ENCODE measurements at places on chromosomes 13 and 19.

GRCh38 chr19:14088634-14089411 lies 1.7 kb downstream of the SAMD1 start:
- no peak for DNase-seq

GRCh38 chr19:18298601-18299000 lies 17.2 kb upstream of the JUND start:
- DNase-seq: no peak

DNA sequence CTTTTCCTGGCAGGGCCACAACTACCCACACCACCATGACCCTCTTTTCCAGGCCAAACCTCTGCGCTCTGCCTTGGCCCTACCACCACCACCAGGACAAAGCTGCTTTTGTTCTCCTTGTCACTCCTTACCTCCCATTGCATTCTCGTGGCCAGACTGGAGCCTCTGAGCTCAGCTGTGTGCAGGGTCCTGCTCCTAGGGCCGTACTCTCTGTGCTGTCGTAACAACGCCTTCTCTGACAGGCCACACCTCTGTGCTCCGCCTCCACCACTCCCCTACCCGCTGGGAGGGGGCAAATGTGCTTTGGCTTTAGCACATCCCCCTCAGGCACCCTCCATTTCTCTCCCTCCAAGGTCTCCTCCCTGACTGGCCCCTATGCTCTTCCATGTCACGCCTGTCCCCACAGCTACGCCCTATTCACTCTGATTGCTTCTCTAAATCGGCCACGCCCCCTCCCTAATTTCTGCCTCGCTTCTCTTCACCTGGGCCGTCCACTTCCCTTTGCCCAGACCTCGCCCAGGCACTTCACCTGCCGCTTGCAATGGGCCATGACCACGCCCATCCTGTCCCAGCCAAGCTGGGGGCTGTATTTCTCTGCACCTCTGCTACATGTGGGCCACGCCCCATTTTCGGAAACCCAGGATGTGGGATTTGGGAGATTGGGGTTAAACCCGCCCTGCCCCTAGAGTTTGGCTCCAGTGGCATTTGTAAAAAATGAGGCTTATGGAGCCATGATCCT lies 472.3 kb downstream of the KLF12 start:
- DNase-seq: no peak

DNA sequence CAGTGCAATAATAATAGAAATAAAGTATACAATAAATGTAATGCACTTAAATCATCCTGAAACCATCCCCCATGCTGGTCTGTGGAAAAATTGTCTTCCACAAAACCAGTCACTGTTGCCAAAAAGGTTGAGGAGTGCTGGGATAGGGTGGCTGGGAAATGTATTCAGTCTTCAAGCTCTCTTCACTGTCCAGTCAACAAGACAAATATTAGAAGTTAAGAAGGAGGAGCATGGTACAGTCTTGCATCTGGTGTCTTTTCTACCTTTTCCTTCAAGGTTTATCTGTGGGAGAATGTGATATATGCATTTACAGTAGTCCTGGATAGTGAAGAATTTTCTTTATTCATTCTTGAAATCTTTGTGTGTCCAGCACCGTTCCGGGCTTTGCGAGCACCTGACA lies 203.4 kb downstream of the GPC5 start:
- DNase-seq: no peak

- no peak for DNase-seq
Observed at GRCh38 chr19:51627491-51628138, 2.6 kb downstream of the SIGLEC5 start.

- no peak for DNase-seq
Observed at GRCh38 chr19:3603121-3603811, 3.4 kb downstream of the TBXA2R start.

GRCh38 chr13:66943530-66943929 lies 286.6 kb downstream of the PCDH9 start:
- no peak for DNase-seq

DNA sequence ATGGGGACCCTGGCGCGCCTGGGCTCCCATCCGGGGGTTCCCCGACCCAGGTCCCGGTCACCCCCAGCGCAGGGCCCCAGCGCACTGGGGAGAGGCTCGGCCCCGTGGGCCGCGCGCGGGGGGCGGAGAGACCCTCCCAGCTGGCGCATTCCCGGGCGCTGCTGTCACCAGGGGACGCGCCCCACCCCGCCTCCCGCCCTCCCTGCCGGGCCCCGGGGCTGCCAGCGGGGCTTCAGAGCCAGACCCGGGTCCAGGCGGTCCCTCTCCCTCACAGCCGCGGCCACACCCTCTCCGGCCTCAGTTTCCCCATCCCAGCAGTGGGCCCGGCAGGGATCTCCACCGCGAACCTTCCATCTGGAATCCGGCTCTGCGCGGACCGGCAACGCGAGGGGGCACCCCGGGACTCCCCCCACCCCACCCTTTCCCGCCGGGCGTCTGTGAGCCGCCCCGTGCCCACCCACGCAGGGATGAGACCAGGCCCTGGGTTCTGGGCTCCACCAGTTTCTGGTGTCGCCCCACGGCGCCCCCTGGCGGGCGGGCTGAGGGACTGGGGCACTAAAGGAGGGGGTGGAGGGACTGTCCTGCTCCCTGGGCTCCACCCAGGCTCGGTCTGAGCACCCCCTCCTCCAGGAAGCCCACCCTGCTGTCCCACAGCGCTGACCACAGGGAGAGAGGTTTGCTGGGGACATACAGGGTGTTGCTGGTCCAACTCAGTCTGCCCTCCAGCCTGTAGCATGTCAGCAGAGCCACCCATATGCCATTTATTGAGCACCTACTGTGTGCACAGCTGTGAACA lies 878 bp upstream of the ADAMTSL5 start:
- no peak for DNase-seq

DNA sequence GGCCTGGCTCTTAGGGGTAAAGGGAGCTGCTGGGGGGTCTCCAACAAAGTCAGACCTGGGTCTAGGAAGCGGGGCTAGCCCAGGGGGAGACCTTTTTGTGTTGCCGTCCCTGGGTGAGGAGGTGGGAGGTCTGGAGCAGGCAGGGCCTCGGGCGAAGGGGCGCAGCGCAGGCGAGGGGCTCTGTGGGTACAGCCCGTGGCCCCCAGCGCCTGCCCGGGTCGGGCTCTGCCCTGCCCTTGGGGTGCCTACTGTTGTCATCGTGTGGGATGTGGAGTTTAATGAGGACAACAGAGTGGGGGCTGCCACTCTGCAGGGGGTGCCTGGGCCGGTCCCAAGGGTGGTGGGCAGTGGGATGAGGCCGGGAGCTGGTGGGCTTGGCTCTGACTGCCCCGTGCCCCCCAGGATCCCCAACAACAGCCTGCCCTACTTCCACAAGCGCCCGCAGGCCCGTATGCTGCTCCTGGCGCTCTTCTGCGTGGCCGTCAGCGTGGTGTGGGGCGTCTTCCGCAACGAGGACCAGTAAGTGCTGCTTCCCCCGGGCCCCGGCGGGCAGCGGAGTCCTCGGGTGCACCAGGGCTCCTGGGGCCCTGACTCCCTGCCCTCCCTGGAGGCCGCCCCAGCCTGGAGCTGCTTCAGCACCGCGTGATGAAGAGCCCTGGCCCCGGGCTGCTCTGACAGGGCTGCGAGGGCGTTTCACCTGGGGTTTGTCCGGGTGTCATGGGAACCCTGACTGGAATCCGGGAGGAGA lies 12.2 kb downstream of the SPPL2B start:
- no peak for DNase-seq

- DNase-seq: no peak
Observed at GRCh38 chr19:45971260-45971902, 2.3 kb downstream of the NOVA2 start.

DNA sequence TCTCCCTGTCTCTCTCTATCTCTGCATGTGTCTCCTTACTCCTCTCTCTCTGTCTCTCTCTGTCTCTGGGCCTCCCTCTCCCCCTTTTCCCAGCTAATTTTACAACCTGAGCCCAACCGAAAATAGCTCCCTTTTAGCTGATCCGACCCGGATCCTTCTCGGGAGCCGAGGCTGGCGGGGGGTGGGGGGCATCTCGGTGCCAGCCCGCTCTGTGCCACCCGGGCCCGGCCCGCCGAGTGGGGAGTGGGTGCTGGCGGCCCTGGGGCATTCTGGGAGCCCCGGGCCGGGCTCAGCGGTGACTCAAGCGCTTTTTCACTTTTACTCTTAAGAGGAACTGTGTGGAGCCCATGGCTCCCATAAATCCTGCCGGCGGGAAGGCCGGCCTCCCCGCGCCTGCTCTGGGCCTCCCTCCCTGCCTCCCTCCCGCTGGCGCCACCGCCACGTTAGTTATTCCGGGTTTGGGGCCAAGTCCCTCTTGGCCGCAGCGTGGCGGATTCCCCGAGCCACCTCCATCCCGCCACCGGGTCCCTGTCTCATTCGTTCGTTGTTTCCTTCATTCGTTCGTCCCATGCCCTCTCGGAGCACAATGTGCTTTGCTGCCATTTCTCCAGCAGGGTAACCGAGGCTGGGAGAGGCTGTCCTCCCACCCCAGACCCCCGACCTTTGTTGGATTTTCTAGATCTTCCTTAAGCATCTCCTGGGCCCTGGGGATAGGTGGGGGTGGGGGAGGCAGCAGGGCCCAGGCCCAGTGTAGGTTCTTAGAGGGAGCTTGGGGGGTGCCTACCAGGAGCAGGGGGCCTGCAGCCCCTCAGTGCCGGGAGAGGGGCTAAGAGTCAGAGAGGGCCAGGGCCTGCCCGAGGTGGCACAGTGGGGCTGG lies 3.2 kb downstream of the NFIC start:
- no peak for DNase-seq

- DNase-seq: no peak
Observed at GRCh38 chr13:79654520-79654919, 173.6 kb downstream of the NDFIP2 start.

GRCh38 chr19:57887195-57887941 lies 1.5 kb downstream of the ZNF814 start:
- DNase-seq: no peak

DNA sequence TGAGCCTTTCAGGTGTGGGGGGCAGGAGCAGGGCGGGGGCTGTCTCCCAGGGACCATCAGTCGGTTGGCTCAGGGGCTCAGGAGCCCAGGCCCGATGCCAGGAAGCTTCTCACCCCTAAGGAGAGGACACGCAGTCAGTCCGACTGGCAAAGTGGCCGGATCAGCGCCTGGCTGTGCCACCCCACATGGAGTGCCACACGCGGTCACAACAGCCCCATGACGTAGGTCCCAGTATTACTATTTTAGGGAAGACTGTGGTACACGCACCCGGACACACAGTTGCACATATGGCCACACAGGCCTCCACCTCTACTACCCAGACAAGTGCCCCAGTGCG lies 29.3 kb upstream of the GRTP1 start:
- no peak for DNase-seq

DNA sequence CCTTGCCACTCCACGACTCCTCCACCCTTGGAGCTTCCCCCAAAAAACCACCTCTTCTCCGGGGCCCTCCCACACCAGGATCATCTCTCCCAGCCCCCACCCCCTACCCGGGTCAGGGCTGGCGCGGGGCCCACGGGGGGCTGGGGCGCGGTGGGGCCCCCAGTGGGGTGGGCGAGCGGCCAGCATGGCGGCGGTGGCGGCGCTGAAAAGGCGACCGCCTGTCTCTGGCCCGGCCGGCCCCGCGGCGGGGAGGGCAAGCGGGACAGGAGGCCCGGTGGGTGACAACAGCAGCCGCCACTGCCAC lies 850 bp downstream of the DYRK1B start:
- DNase-seq: no peak

- DNase-seq: no peak
Observed at GRCh38 chr13:44101347-44102083, 221.8 kb downstream of the LACC1 start.

GRCh38 chr13:39379118-39379517 lies 223.9 kb downstream of the LHFPL6 start:
- DNase-seq: no peak

DNA sequence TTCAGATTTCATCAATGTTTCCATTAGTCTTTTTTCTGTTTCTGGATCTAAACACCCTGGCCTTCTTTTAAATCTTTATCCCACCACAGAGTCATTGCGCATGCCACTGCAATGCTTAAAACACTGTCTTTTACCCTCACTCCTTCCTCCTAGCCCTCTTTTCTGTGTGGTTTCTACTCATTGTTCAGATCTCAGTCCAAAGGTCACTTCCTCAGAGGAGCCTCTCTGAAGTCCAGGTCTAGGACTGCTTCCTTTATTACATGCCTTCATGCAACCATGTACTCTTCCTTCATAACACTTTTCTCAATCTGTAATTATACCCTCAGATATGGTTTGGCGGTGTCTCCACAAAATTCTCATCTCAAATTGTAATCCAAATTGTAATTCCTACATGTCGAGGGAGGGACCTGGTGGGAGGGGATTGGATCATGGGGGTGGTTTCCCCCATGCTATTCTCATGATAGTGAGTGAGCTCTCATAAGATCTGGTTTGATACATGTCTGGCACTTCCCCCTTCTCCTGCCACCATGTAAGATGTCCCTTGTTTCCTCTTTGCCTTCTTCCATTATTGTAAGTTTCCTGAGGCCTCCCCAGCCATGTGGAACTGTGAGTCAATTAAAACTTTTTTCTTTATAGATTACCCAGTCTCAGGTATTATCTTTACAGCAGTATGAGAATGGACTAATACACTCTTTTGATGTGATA lies 808.9 kb downstream of the DIAPH3 start:
- no peak for DNase-seq

DNA sequence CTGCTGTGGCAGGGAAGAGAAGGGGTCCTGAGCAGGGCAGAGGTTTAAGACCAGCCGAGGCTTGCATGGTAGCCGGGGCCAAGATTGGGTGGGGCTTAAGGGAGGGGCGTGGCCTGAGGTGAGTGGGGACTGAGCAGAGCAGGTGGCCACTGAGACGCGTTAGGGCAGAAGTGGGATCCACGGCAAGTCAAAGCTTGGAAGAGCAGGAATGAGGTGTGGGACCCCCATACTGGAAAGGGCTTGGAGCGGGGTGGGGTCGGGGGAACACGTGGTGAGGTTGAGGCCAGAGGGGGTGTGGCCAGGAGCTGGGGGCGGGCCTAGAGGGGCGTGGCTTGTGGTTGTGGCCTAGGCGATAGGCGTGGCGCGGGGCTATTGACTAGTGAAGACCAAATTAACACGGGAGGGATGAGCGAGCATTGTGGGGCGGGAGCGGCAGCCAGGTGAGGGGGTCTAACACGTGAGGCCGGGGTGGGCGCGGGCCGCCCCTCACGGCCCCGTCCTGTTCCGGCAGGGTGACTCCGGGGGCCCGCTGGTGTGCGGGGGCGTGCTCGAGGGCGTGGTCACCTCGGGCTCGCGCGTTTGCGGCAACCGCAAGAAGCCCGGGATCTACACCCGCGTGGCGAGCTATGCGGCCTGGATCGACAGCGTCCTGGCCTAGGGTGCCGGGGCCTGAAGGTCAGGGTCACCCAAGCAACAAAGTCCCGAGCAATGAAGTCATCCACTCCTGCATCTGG lies 3.3 kb downstream of the CFD start:
- DNase-seq: no peak

- no peak for DNase-seq
Observed at GRCh38 chr13:61779456-61779855, 363.8 kb upstream of the PCDH20 start.

- DNase-seq: no peak
Observed at GRCh38 chr13:108020027-108020426, 195.3 kb downstream of the LIG4 start.

DNA sequence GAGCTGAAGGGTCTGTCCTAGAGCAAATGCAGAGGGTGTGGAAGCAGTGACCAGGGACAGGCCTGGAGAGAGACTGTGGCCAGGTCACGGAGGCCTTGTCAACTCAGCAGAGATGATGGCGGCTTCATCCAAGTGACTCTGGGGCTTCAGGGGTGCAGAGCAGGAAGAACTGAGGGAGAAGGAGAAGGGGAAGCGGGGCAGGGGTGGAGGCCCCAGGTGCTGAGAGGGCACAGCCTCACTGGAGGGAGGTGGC lies 299.1 kb downstream of the ZNF536 start:
- DNase-seq: no peak

Data from NK-92 treated with Interleukin-12 subunit alpha and Interleukin-12 subunit beta, amount 100 ng/mL, for 24 hours (cell line).